ENCODE measurements at places on chromosomes 1 and 21.

DNA sequence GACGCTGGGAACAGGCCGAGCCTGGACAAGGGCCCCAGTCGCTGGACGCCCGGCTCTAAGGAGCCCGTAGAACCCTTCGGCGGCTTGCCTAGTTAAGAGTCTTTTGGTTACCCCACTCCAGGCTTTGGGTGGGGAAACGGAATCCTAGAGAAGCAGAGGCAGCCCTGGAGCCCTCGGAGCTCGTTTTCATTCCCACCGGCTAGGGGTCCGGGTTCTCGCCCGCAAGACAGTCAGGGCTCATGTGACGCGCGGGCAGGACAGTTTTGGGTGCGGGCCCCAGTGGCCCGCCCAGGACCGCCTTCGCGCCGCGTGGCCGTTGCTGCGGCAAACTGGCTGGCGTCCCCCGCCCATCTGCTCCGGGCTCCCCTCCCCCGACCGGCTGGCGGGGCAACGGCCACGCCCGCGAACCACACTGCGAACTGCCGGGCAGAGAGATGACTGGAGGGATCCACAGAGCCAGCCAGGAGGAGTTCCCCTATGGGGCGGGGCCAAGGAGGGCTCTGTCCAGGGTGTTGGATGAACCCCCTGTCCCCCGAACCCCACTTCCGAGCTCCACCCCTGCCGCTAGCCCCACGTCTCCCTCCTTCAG is 829 bp upstream of the HES2 start:
- DNase-seq, result no peak

GRCh38 chr1:32877211-32878110 is 6.7 kb upstream of the FNDC5 start:
- peak; percentile 76 for DNase-seq

GRCh38 chr1:177278626-177279390 is 108.0 kb downstream of the BRINP2 start:
- DNase-seq, result no peak

GRCh38 chr1:42970143-42970542 is 11.5 kb upstream of the SLC2A1 start:
- DNase-seq, result no peak

DNA sequence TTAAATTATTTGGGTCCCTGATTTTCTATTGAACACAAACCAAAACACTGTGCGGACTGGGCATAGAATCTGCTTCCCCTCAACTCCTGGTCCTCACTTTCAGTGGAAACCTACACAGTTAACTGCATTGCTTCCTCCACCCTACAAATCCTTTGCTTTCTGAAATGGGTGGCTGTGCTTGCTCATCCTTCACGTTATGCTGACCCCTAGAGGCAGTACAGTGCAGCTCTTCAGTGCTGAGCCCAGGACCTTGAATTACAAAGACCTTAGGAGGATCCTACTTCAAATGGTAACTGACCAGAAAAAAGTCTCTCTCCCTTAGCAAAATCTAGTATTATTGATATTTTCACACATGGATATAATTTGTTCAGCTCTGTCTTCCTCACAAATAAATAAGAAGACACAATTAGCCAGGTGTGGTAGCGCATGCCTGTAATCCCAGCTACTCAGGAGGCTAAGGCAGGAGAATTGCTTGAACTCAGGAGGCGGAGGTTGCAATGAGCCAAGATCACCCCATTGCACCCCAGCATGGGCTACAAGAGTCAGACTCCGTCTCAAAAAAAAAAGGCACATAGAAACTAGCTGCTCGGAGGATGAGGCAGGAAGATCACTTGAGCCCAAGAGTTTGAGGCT is 63.4 kb upstream of the L1TD1 start:
- peak; percentile 9 for DNase-seq

GRCh38 chr1:198620951-198621824 is 17.7 kb upstream of the PTPRC start:
- no peak for DNase-seq

DNA sequence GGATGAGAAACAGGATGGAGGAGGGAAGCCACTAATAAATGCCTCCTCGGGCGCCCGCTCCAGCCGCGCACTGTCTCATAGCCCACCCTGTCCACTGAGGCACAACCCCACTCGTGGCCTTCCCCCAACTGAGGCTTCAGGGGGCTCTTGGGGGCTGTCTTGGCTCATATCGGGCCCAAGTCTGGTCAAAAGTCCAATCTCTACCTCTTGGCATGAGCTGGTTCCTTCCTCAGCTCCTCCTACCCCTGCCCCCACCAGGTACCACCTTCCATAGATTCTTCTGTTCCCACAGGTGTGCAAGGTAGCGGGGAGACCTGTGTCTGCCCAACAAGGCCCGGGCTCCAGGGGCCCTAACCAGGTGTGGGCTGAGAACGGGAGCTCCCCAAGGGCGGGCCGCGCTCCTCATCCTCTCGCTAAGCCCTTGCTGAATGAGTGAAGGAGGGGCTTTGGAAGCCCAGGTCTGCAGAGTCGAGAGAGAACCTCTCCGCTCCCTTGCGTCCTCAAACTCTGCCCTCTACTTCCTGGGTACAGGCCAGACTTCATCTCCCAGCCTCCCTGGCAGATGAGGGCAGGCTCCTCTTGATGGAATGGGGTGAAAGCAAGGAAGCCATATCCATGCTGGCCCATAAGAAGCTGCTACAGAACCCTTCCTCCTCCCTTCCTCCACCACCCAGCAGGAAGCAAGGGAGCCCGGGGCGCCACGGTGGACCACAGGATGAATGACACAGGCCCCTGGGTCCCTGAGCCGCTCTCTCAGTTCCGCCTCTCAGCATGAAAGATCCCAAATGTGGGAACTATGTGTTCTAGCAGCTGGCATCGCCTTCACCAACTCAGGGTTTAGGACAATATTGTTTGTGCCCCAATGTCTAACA is 74.7 kb downstream of the PSMG1 start:
- DNase-seq, result no peak

DNA sequence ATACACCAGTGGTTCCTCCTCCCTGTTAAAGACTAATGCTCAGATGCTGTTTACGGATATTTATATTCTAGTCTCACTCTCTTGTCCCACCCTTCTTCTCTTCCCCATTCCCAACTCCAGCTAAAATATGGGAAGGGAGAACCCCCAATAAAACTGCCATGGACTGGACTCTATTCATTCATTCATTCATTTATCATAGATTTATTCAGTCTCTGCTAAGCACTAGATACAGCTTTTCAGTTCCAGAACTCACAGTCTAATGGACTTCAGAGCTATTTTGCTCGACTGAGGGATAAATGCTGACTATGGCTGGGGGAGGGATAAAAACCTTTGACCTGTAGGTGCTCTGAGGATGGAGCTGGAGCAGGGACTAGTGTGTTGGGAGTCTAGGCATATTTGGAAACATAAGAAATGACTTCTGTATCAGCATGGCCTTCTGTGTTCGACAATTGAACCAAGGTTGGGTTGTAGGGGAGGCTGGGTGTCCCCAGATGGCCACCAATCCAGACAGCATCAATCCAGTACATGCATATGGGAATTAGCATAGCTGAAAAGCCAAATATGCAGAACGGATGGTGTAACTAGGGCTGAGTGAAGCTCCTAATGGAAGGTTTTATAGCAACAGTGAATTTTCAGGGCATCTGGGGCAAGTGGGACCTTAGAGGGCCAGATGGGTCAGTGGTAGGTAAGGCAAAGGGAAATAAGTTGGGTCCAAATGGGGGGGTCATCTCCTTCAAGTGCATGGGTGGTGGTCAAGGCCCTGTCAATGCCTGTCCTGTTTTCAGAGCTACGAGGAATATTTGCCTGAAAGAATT is 4.1 kb downstream of the APOA2 start:
- DNase-seq, result no peak

DNA sequence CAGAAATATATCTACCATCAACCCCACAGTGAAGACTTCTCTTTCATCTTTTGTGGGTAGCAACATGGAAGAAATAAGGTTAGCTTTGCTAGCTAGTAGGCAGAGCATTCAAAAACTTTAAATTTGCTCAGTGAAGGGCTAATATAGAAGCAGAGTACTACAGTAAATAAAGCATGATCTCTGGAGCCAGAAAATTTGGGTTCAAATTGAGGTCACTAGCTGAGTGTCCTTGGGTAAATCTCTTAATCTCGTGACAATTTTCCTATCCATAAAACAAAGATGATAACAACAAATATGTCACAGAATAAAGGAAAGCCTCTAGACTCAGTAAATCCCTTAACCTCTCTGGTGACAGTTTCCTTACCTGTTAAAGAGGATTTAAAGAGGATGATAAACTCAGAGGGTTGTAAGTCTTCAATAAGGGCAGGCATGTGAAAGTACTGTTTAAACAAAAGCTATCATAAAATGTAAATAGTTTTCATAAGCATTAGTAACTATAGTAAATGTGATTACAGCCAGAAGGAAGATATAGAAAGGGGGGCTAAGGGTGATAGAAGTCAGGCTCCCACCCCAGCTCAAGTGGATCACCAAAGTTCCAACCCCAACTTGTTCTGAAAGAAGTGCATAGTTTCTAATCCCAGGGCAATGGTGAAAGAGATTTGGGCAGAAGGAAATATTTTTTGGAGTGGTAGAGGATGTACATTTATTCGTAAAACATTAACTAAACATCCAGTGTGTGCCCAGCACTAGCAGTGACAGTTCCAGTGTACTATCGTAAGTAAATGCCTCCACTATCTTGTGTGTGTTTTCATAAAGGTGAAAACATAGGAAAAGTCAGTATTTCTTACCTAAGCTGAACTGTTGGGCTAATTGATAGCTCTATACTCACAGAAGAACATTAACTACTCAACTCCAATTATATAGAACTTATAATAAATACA is 24.8 kb downstream of the TM2D1 start:
- DNase-seq, result no peak
